ENCODE measurements at places on chromosomes 3 and 15. TPM values are rescaled to one million over a fixed set of nuclear protein-coding genes. Genes with fewer than 3 reads are reported as not detected.

Gene ALG1L2
- total RNA-seq, result 0.27 TPM

Gene GOLGA6L10
- 0.40 TPM for total RNA-seq

Gene DGKG
- 0.13 TPM for total RNA-seq

Gene NCKIPSD
- total RNA-seq, result 10.9 TPM

Gene ANKRD63
- 0.22 TPM for total RNA-seq

Gene PRTG
- 4.4 TPM for total RNA-seq

Gene ROPN1
- total RNA-seq, result not detected

Gene XCR1
- not detected for total RNA-seq

Gene ZPLD1
- total RNA-seq, result not detected

Gene PRSS50
- total RNA-seq, result not detected

Gene CFAP100
- total RNA-seq, result not detected

Gene GATA2
- total RNA-seq, result 38.3 TPM
